ENCODE measurements at places on chromosomes 4 and X.
A peak's percentile ranks its signal among the peaks of the same experiment; 100 is the strongest.

- DNase-seq: no peak
Observed at GRCh38 chrX:109880629-109881028, 122.3 kb upstream of the TMEM164 start.

GRCh38 chr4:159142241-159142640 lies 39.4 kb downstream of the RAPGEF2 start:
- DNase-seq: peak; percentile 9

DNA sequence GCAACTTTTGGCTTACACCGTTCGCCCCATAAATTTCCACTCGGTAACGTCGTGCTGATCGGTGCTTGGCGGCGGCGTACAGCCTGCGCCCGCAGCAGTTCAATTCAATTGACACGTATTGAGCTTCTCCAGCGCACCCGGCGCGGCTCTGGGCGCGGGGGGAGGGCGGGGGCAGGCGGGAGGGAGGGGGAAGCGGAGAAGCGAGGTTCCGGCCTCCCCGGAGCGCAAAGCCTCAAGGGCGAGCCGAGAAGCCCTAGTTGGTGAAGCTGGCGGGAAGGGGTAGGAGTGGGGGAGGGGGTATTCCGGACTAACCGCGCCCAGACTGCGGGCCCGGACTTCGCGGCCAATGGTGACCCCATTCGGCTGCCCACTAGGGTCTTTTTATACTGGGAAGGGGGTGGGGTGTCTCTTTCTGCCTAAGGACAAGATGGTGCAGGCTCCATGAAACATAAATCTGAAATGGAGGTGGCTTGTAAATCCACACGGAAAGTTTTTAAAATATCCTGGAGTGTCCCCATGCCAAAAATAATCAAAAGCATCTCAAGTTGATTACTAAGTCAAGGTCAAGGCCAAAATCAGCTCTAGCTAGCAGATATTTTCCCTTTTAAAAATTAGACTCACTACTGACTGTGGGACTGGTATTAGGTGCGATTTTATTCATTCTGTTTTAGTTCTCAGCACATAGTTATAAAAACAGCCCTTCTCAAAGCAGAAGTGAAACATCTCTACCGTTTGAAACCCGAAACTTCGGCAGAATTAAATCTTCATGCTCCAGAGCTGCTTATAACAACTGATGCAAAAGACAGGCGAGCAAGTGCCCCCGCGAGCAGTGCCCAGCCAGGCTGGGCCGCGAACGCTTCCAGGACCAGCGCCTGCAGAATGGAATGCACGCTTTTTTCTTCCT lies 1.5 kb upstream of the BCOR start:
- no peak for DNase-seq

DNA sequence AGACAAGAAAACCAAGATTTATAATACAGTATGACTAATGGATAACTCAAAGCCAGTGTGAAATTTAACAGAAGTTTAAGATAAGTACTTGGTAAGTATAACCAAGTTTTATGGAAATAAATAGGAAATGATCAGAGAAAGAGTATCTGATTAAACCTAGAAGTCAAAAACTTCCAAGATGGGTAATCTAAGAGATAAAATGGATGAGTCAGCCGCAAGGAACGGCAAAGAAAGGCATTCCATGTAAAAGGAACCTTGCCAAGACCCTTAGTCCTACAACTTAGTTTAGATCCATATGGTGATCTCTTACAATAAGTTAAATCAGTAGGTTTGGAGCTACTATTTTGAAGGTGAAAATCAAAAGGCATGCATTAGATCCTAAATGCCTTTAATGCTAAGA lies 34.8 kb downstream of the LIN54 start:
- no peak for DNase-seq

- no peak for DNase-seq
Observed at GRCh38 chrX:14274691-14275090, 245.0 kb upstream of the GEMIN8 start.

DNA sequence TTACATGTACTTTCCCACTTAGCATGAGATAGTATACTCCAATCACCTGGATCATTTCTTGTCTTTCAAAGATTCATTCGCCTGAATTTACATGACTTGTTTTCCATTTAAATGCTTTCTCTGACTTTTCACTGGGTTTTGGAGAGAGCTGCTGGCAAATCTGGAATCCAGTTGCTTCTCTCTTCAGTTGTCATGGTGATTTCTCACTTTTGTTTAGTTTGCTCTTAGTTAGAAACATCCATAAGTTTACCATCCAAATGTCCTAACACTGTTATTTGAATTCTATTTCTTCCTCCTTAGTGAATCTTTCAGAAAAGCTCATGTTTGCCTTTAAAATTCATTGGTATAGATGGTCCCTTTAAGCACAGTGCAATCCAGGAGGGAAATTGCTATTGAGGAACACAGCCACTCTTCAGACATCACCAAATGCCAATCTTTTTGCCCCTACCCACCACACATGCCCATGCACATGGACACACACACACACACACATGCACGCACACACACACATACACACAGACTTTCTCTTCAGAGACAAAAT lies 51.7 kb downstream of the REELD1 start:
- DNase-seq: no peak

DNA sequence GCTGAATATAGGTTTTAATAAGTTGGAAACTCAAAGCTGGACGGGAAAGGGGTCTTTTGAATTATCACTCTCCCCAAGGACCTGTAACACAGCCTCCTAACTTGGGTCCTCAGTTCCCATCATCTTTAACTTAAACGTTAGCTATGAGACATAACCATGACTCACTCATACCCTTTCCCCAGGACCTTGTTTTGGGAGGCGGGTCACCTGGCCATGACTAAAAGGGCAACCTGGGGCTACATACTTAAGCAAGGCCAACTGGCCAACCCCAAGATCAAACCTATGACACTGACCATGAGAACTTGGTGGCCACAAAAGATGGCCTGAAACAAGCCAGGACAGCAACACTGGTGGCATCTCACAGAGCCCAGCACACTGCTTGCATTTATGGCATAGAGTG lies 89.0 kb downstream of the SH3KBP1 start:
- no peak for DNase-seq

- peak; percentile 8 for DNase-seq
Observed at GRCh38 chr4:154686838-154687237, 57.0 kb upstream of the LRAT start.

- no peak for DNase-seq
Observed at GRCh38 chr4:109969087-109969486, 56.4 kb downstream of the EGF start.

- no peak for DNase-seq
Observed at GRCh38 chr4:186957952-186958555, 234.4 kb upstream of the FAT1 start.

DNA sequence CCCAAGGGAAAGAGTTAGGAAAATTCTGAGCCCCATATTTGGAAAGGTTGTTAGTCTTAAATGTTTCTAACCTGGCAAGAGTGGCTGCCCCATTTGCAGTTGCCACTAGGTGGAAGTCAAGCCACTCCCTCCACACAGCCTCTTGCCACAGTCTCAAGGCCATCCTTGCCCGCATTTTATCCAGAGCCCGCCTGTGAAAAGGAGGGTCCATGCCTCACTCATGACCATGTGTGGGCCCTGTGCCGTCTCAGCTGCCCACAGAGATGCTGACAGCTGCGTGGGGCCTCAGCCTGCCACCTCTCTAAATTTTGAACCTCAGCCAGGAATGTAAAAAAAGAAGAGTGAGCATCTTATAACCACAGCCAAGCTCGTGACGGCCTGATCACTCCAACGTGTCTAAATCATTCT lies 201.5 kb upstream of the FAM241A start:
- peak; percentile 65 for DNase-seq

DNA sequence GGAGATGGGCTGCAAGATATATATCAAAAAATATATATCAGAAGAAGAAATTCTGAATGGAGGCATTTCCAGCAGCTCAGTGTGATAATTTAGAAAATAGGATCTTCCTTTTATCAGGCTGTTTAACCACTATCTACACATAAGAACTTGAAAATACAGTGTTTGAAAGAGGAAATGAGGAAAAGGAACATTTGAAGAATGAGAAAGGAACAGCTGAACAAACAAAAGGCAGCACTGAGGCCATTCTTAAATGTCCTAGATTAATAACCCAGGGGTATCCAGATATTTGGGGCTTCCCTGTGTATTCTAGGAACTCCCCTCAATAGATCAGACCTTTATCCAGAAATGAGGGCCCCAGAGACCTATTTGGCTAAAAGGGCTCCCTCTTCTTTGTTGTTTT lies 4.1 kb downstream of the SLC39A8 start:
- no peak for DNase-seq

- peak; percentile 79 for DNase-seq
Observed at GRCh38 chrX:43552156-43552555, 103.9 kb upstream of the MAOA start.

GRCh38 chrX:69010339-69010738 lies 154.9 kb downstream of the PJA1 start:
- no peak for DNase-seq

DNA sequence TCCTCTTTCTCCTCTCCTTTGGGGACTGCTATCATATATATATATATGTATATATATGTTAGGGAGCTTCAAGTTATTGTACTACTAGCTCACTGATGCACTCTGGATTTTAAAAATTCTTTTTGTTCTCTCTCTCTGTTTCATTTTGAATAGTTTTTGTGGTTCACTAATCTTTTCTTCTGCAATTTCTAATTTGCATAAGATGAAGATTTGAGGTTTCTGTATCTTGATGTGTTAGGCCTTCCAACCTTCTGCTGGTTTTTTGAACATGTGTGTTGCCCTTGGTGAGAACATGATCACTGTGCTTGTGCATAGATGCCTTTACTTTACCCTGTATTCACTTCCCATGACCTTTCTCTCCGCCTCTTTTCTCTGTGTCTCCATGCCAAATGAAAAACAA lies 7.8 kb upstream of the ZNF718 start:
- DNase-seq: no peak

GRCh38 chrX:137654481-137654880 lies 88.6 kb downstream of the ZIC3 start:
- no peak for DNase-seq

DNA sequence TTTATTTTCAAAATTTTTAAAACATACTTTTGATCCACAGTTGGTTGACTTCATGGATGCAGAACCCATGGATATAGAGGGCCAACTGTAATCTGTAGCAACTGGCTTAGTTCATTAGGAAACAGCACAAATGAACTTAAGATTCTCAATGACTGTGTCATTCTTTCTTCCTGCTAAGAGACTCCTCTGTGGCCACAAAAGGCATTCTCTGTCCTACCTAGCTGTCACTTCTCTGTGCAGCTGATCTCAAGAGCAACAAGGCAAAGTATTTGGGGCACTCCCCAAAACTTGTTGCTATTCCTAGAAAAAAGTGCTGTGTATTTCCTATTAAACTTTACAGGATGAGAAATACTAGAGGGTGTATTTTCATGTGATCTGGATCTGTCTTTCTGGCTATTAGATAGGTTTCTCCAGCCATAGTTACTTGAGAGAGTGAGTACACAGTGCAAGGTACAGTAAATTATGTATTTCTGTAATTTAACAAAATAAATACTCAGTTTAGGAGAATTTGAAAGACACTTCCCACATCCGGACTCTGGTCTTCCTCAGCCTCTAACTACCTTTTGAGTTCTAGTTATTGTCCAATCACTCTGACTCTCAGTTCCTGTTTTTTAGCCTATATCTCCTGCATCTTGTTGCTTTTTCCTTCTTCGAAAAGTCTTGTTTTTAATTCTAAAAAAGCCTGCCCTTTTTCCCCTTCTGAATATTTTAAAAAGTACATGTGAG lies 21.8 kb downstream of the TLR2 start:
- no peak for DNase-seq

Measured in RWPE1 (cell line).